Suprapubic skin (tissue), 4 donors: ENCODE measurements at places on chromosomes 7 and 10. TPM values are rescaled to one million over a fixed set of nuclear protein-coding genes. Genes with fewer than 3 reads are reported as not detected.

GRCh38 chr7:14902589-14903067 is at the start of gene DGKB:
TSS of gene DGKB (minus strand) at chr7:14902751.
- H3K27ac ChIP-seq, result no peak within 1 kb of the TSS
- no peaks in the 10 kb centered on the region for H3K36me3 ChIP-seq
- peaks cover 5% of the 10 kb centered on the region for H3K27me3 ChIP-seq
- H3K4me1 ChIP-seq, result peaks cover 11% of the 10 kb centered on the region
- DNase-seq, result no peak

DNA sequence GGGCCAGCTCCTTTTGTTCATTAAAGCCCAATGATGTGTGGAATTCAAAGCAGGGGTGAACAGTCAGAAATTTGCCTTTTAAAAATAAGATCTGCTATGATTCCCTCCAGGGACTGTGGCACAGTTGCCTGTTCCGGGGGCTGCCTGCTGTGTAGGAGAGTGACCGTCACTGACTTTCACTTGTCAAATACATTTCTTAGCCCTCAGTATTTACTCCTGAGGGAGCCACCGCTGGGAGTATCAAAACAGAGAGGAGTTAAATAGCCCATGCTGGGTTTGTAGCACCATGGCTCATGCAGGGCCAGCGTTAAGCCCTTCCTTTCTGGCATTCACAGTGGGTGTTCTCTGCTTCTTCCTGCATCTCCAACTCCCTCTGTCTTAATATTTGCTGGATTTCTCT is 897.8 kb downstream of the SORCS3 start:
- DNase-seq, result no peak
- no peak overlapping the region for H3K4me3 ChIP-seq
- H3K4me1 ChIP-seq, result no peaks in the 10 kb centered on the region
- H3K27me3 ChIP-seq, result no peaks in the 10 kb centered on the region
- no peaks in the 10 kb centered on the region for H3K36me3 ChIP-seq

- H3K27me3 ChIP-seq, result no peaks in the 10 kb centered on the region
- H3K27ac ChIP-seq, result peak within 1 kb of the TSS; percentile 88
- no peaks in the 10 kb centered on the region for H3K36me3 ChIP-seq
Measured at GRCh38 chr7:6272481-6273323, at the start of gene CYTH3. TSS of gene CYTH3 (minus strand) at chr7:6272624. CDS start at chr7:6272507, 117 bp downstream.

DNA sequence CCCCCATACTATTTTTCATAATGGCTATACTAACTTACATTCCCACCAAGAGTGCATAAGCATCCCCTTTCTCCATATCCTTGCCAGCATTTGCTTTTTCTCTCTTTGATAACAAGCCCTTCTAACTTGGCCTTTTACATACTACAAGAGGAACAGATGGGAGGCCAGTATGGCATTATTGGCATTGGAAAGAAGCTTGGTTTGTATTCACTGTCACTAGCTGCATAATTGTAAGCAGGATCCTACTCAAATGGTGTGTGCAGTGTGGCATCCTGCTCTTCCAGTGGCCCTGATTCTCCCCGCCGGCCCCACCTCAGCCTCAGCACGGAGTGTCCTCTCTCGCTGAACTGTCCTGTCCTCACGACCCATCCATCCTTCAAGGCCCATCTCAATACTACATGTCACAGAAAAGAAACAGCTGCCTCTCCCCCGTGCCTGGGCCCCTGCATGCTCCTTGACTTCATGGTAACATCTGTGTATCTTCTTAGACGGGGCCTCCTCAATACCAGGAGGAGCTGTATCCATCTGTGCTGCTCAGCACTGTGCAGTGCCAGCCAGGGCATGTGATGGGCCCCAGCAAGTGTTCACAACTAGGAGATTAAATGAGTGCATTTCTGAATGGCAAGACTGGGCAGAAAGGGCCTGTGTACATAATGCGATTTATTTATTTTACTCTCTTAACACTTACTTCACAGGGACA is 205.2 kb downstream of the COBL start:
- H3K36me3 ChIP-seq, result no peaks in the 10 kb centered on the region
- no peaks in the 10 kb centered on the region for H3K27me3 ChIP-seq
- no peak for DNase-seq
- H3K4me3 ChIP-seq, result no peak overlapping the region
- no peak overlapping the region for H3K27ac ChIP-seq

DNA sequence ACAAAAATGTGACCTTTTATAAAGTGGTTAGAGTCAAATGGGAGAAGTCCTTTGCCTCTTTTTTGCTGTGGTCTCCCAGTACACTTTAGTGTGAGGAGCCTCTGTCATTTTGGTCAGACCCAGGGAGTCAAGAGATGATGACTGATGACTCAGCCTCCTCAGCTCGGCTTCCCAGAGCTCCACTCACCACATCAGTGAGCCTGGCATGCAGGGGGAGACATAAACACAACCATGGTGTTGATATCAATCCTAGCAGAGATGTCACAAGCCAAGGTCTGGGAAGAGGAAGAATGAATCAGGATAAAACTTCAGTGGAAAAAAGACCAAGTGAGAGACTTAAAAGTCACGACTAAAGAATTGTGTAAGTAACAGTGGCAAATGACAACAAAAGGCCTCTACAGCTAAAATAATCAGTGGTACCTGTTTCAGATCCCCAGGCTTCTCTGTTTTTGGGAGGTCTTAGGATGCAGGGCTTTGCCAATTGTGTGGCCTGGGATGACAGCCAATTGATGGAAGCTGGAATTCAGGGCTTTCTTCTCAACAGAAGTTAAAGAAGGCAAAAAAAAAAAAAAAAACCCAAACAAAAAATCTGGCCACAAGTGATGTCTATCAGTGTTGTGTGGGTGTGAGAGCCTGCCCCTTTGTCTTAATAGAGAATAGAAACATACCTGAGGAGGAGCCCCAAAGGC is 50.2 kb downstream of the TFAM start:
- no peaks in the 10 kb centered on the region for H3K27me3 ChIP-seq
- peak overlapping the region; percentile 38 for H3K27ac ChIP-seq
- H3K36me3 ChIP-seq, result no peaks in the 10 kb centered on the region
- H3K4me1 ChIP-seq, result peaks cover 17% of the 10 kb centered on the region
- H3K4me3 ChIP-seq, result no peak overlapping the region

Gene NPFFR1
- total RNA-seq, result 0.53 TPM

Gene CYP3A4
- total RNA-seq, result 7.8 TPM
